ENCODE measurements at places on chromosomes 5 and 9.

DNA sequence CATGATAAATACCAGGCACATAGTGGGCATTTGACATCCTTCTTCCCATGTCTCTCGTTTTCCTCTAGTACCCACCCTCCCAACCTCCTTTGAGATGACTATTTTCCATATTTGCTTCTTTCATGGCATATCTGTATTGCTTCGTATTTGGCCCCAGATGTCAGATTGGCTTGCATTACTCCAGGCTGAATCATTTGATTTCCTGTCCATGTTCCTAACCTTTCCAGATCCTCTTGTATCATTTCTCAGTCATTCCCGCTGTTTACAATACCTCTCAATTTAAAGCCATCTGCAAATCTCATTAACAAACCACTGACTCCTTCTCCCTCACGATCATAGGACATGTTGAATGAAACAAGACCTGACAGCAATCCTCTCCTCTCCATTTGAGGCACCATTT is 19.9 kb downstream of the MTX3 start:
- DNase-seq: no peak

- no peak for DNase-seq
Measured at GRCh38 chr9:76716085-76716672, 48.1 kb upstream of the PCA3 start.

GRCh38 chr9:134655586-134656333 is 14.2 kb downstream of the COL5A1 start:
- no peak for DNase-seq

- DNase-seq: no peak
Measured at GRCh38 chr9:77820293-77820954, 172.3 kb upstream of the GNA14 start.

- DNase-seq: no peak
Measured at GRCh38 chr5:98768960-98769209, 4.6 kb upstream of the RGMB start.

GRCh38 chr5:87183896-87184295 is 83.8 kb upstream of the RASA1 start:
- no peak for DNase-seq

DNA sequence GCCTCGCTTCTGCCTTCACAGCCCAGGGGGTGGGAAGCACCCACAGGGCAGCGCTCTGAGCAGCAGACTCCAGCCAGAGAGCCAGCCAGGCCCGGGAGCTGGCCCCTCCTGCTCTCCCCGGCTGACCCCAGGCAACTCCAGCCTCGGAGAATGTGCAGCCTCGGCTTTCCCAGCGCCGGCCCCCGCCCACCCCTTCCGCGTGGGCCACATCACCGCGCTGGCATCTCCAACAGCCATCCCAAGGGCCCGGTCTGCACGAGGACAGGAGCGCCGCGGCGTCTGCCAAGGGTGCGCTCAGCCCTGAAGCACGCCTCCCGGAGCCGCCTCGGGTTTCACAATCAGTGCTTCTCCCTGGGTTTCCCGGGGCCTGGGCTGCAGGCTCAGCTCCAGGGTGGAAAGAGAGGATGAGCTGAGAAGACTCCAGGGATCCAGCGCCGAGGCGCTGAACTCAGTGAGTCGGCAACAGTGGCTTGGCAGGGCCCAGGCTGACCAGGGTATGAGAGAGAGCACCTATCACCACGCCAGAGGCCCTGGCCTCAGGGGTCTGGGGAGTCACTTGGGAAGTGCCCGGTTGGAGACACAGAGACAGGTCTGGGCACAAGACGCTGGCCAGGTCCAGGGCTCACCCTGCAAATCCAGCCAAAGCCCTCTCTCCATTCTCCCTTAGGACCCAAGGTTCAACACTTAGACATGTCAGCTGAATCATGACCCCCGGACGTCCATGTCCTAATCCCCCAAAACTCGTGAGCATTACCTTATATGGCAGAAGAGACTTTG is 79.6 kb downstream of the ADAMTS2 start:
- DNase-seq: peak; percentile 17

DNA sequence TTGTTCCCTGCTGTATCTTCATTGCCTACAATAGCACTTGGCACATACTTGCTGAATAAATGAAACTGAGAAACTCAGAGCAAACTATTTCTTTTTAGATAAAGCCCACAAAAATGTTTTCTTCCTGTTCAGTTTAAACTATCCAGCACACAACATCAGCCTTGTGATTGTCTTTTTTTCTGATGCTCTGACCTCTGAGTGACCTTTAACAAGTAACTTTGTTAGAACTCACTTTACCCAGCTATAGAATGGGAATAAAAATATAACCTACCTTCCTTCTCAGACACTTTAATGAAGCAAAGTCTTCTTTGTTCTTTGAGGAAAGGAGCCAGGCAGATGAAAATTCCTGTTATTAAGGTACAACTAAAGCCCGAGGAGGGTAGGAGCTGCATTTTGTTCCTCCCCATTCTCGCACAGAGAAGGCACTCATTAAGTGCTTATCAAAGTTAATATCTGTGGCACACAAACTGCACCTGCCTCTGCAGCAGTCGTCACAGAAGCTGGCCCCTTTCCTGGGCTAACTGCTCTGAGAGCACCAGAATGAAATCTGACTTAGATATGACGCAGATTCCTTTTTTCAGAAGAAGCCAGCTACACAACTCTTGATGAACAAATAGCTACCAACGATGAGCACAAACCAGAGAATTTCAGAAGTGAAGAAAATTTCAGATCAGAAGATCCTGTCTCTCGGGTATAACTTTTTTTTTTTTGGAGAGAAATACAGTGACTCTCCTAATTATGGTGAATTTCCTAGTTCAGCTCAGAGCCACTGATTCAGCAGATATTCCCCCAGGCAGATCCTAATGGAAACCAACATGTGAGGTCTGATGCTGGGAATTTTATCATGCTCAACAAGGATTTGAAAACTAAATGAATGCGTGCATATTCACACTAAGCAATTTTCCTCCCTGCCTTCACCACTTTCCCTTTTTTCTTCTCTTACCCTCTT is 31.0 kb upstream of the NR3C1 start:
- DNase-seq: peak; percentile 68

DNA sequence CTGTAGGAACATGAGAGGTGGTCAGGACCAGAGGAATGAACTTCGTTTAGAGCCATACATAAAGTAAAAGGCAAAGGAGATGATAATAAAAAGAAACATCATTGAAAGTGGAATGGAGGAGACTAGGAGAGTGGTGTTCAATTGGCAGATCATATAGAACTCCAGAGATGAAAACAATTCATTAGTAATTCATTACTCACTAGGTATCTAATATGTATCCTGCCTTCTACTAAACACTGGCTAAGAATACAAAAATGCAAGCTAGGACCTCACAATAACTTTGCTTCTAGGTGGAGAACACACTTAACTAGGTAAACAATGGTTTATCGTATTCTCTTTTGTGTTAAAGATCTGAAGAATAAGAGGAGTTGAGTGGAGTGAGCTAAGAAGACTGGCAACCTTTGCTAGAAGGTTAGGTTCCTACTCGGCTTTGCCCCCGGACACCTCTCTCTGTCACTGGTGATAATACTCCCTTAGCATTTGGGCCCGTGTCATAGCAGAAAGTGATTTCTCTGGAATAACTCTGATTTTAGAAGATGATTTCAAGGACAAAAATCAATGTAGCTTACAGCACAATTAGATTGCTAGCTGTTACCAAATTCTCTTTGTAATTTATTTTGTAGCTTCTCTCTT is 88.6 kb upstream of the IFNE start:
- no peak for DNase-seq

DNA sequence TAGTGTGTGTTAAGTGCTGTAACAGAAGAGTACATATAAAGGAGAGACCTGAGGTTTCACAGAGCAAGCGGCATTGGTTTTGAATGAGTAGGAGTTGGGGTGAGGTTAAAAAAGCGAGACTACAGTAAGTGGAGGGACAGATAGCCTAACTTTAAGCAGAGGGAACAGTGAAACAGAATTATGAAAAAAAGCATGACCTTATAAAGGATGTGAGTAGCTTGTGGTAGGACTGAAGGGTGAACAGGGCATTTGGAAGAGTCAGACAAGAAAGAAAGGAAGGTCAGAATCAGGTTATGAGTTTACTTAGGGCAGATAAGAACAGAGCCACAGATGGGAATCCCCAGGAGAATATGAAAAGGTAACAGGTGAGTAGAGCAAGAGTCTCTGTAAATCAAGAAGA is 22.5 kb downstream of the MSANTD3 start:
- no peak for DNase-seq

DNA sequence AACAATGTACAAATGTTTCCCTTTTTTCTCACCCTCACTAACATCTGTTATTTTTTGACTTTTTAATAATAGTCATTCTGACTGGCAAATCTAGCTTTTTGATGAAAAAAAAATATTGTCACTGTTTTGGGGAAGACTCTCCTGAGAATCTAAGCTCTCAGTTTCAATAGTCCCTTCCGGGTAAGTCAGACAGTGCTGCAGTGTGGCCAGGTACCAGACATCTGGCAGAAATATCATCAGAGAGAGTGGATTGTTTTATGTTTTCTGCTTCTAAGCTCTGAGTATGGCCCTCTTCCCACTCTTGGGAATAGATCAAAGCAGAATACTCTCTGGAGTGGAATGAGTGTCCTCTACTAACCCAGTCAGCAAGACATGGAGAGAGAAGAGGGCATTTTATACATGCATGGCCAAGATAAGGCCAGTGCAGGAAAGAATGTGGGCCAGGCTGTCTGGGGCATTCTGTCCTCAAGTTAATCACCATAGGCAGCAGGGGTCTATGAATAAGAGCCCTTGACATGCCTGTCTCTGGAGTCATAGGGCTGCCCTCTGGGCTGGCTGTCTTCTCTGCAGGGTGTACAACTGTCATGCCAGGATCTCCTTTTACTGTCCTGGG is 38.5 kb upstream of the OR2S2 start:
- DNase-seq: no peak

DNA sequence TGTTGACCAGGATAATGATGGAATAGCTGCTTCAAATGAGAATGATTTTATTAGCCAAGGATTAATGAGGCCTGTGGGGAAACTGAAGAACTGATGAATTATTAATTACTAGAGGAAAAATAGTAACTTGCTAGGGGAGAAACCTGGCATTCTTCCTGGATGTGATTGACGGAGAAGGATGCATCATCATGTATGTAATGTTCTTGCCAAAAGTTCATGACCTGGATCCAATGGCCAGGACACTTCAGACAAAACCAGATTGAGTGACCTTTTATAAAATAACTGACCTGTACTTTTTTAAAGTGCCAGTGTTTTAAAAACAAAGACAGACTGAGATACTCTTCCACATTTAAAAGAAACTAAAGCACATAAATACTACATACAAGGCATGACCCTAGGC is 23.7 kb downstream of the KIAA1191 start:
- no peak for DNase-seq

- DNase-seq: no peak
Measured at GRCh38 chr5:149422366-149423048, 43.4 kb upstream of the IL17B start.

- no peak for DNase-seq
Measured at GRCh38 chr9:75683591-75683990, 206.9 kb upstream of the PCSK5 start.

DNA sequence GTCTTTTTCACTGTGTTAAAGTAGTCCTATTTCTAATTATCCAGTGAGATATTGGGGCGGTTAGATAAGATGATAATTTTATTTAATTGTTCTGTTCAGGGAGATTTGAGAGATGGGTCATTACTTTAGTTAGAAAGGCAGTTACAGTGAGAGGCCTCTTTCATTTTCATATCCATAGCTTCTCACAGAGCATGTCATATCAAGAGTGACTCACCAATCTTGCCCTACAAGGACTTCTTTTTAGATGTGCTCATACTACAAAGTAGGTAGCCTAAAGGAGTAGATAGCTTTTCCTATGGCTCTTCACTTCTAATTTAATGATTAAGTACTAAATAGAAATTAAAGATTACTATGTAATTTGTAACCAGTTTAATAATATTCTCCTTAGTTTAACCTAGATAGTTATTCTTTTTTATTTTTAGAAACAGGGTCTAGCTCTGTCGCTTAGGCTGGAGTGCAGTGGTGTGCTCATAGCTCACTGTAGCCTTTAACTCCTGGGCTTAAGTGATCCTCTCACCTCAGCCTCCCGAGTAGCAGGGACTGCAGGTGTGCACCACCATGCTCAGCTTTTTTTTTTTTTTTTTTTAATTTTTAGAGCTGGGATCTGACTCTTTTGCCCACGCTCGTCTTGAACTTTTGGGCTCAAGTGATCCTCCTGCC is 71.0 kb downstream of the FER start:
- no peak for DNase-seq

DNA sequence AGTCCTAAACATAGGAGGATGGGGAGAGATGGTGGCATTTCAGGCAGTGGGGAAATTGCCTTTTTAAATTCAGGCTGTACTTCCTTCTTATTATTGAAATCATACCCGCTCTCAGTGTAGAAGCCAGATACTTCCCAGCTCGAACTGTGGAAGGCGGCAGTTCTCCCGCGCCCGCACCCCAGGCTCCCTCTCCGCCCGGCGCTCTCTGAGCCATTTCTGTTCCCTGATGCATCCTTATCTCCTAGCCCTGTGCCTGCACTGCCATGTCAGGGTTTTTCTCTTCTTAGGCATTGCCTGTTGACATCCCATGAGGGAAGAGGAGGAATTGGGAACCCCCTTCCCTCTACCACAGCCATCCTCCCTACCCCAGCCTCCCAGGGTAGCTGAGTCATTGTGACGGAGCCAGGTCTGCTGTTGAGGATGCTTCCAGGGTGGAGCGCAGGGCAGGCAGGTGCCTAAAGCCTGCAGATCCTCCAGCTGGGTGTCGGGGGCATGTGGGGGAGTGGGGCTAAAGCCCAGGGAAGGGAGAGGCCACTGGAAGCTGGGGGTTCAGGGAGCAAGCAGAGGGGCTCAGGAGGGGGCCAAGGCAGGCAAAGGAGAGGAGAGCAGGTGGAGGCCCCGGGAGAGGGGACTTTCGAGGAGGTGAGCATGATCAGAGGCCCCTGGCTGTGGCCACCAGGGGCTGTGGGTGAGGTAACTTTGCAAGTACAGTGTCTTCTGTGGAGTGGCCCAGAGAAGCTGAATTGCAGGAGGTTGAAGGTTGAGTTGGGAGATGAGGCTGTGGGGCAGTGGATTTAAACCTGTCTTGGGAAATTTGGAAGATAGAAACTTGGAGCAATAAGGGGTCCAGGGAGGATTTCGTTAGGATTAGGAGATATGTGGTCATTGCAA is 16.2 kb downstream of the LAMC3 start:
- no peak for DNase-seq

DNA sequence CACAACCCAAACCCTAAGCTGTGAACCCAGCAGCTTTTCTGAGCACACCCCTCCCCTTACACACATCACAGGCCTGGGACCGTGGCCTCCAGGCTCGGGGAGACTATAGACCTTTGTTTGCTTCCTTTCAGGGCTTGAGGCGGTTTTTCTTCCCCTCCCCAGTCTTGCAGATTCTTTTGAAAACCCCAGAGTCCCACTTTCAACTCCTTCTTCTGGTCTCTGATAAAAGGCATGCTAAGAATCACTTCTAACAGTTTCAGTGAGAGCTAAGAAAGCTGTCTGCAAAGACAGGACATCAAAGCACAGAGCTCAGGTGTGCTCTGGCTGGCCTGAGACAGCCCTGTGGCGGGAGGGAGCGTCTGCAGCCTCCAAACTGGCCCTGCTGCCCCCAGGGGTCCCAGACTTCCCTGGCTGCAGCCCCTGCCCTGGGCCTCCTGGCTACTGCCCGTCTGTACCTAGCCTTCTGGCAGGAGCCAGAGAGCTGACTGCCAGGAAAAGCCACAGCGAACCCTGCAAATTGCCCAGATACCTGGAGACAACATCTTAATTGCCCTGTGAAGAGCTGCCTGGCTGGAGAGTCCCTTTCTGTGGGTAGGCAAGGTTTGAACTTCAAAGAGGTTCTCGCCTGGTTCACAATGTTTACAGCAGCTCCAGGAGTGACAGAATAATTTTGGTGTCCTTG is 138.9 kb downstream of the GADD45G start:
- no peak for DNase-seq

Measured in activated CD8-positive, alpha-beta memory T cell treated with anti-CD3 and anti-CD28 coated beads, Interleukin-2, amount 50 U/mL, for 48 hours (primary cell).